ENCODE measurements at places on chromosomes 6 and 20.

- DNase-seq, result no peak
Observed at GRCh38 chr6:30931969-30932645, at the start of gene SFTA2. SFTA2 (minus strand) TSS chr6:30932170; CDS start chr6:30932096, 74 bp downstream.

DNA sequence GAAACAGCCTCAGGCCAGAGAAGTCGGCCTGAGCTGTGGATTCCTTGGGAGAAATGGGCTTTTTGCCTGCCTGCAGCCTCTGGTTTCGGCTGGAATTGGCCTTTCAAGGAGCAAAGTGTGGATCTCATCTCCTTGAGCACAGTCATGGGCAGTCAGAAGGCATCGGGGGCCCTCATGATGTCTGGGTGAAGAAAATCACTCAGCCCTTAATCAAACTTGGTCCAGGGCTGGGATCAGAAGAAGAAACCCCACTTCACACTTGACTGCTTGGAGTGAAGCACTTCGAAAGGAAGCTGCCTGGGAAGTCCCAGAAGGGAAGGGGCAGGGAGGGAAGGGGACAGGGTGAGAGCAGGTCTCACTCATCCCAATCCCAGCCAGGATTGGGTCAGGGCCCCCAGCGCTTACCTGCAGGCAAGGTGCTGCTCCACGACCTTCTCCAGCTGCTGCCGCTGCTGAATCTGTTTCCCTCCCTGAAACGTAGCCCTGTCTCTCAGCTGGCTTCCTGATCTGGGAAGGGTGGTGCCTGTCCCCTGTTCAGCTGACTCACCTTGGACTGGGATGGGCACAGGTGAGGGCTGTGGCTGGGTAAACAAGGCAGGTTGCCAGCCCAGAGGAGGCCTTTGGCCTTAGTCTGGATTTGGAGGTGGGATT is at the start of gene SDCBP2:
Gene SDCBP2, minus strand, starts transcription at position 460 of the 651 bp plus-strand sequence. CDS start 8,723 bp downstream, outside the sequence.
- DNase-seq, result no peak

GRCh38 chr6:73121421-73121993 is 103.8 kb downstream of the KHDC1L start:
- DNase-seq, result no peak

GRCh38 chr20:58479726-58480440 is 35.3 kb downstream of the APCDD1L start:
- DNase-seq, result no peak

GRCh38 chr6:113596387-113597230 is 260.5 kb upstream of the MARCKS start:
- peak; percentile 71 for DNase-seq

DNA sequence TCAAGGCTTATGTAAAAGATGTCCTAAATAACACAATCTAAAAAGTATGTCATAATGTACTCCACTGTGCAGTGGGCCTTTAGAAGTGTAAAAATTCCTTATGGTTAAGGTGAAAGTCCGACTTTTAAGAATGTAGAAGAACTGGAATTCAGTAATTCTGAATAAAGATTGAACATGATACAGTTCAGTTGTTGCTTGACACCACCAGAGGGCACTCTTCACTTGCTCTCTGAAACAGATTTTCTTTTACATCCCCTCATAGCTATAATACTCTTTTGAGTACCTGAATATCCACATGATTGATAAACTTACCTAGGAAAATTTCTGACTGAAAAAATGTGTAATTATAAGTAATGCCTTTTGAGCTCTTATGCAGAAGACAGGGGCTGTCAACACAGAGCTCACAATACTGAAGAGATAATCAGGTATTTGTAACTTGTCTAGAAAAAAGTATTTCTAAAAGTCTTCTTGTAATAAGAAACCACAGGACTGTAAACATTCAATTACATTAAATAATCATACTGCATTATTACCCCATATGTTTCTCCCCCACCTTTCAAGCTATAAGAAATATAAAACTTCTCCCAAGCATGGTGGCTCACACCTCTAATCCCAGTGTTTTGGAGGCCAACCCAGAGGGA is 92.1 kb downstream of the POPDC3 start:
- DNase-seq, result peak; percentile 61

DNA sequence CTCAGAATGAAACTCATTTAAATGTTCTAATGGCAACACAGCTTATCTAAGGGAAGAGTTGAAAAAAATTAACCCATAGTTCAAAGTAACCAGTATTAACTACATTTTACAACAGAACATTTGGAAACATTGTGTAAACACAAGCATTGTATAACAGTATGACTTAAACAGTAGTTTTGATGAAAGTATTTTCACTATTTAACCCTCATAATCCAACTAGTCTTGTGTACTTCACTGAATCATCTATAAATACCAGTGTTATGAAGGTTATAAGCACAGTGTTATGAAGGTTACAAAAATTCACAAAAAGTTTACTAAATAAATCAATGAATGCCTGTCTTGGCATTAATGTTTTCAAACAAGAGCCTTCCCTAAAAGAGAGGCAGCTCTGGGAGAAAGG is 66.5 kb downstream of the REV3L start:
- no peak for DNase-seq

GRCh38 chr6:37565267-37566110 is 65.8 kb upstream of the CCDC167 start:
- DNase-seq, result peak; percentile 63

DNA sequence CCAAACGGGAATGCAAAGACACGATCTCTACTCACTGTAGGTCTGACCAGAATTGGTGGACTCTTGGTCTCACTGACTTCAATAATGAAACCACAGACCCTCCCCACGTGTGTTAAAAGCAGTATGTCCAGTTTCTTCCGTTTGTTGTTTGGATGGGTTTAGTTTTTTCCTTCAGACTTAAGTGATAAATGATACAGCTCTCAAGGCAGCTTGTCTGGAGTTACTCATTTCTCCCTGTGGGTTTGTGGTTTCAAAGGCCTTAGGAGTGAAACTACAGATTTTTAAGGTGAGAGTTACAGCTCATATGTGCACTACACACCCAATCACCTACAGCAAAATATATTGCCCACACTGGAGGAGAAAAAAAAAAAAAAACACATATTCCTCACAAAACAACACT is 86.7 kb upstream of the STMND1 start:
- DNase-seq, result no peak

GRCh38 chr6:103893141-103893581 is 966.6 kb downstream of the HACE1 start:
- DNase-seq, result no peak

DNA sequence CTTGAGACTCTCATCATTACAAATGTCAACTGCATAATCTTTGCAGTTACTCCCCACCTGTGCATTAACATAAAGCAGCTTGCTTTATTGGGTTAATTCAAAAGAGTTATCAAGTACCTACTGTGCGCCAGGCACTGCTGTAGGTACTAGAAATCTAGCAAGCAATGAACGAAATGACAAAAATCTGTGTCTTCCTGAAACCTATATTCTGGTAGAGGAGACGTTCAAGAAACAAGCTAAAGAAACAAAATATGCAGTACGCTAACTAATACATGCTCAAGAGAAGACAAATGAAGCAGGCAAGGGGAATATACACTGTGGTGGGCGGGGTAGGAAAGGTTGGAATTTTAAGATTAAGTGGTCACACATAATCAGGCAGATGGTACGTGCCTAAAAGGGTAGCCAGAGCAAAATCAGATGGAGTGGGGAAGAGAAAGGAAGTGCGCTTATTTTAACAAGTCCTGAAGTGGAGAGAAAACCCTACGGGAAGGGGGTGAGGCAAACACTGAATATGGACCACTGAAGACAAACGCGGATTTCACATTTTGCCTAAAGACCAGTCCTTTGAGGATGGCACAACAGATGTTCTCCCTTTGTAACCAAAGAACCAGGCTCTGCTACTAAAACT is 1.2 kb downstream of the ELOVL2 start:
- DNase-seq, result no peak

- DNase-seq, result no peak
Observed at GRCh38 chr6:36197739-36198221, 1.2 kb downstream of the BRPF3 start.

- DNase-seq, result no peak
Observed at GRCh38 chr20:21325296-21325695, 22.2 kb downstream of the XRN2 start.

DNA sequence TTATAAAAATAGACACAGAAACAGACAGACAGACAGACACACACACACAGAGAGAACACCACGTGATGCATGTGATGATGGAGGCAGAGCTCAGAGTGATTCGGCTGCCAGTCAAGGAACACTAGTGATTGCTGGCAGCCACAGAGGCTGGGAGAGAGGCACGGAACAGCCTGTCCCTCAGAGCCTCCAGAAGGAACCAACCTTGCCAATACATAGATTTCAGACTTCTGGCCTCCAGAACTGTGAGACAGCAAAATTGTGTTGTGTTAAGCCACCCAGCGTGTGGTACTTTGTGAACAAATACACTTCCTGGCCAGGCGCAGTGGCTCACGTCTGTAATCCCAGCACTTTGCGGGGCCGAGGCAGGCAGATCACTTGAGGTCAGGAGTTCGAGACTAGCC is 9.5 kb upstream of the PARD6B start:
- DNase-seq, result no peak

GRCh38 chr20:17556837-17557674 is 12.8 kb upstream of the DSTN start:
- no peak for DNase-seq

- DNase-seq, result no peak
Observed at GRCh38 chr6:142313284-142313683, 11.5 kb downstream of the ADGRG6 start.

GRCh38 chr6:147651249-147652063 is 143.0 kb downstream of the SAMD5 start:
- no peak for DNase-seq

DNA sequence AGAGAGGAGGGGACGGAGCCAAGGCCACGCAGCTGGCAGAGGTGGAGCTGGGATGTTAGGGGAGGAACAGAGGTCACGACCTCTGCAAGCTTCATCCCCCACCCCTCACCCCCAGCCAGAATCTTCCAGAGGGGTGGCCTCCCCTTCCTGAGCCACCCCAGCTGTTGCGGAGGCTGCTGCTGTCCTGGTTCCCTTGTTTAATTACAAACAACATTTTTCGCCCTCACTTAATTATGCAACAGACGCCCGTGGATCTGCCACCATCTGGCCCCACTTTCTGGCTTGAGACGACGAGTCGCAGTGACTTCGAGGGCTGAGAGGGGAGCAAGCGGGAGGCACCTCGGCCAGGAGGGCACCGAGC is 153.7 kb upstream of the PTPN1 start:
- DNase-seq, result no peak

DNA sequence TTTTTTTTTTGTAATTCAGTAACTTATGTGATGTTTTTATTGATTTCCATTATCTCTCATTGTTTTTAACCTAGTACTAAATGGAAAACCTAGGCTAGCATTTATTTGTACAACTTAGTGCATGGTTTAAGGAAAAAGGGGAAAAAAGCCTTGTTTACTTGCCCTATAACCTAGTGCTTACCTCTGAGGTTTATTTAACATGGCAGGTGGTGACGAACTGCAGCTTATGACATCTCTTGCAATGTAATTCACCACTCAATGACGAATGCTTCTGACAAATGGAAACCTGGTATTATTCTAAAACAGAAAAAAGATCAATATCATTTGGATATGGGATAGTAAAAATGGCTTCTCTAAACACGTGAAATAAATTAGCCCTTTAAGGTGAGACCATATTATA is 618.6 kb upstream of the FLRT3 start:
- DNase-seq, result peak; percentile 4

GRCh38 chr20:20207291-20207690 is 155.0 kb downstream of the CFAP61 start:
- peak; percentile 24 for DNase-seq

GRCh38 chr6:125918681-125919566 is 37.6 kb upstream of the HINT3 start:
- no peak for DNase-seq

GRCh38 chr6:130215526-130215925 is 7.2 kb downstream of the SAMD3 start:
- DNase-seq, result no peak

GRCh38 chr6:111573892-111574797 is 31.5 kb downstream of the TRAF3IP2 start:
- DNase-seq, result no peak

- DNase-seq, result no peak
Observed at GRCh38 chr6:14644381-14644780, 526.8 kb downstream of the CD83 start.

DNA sequence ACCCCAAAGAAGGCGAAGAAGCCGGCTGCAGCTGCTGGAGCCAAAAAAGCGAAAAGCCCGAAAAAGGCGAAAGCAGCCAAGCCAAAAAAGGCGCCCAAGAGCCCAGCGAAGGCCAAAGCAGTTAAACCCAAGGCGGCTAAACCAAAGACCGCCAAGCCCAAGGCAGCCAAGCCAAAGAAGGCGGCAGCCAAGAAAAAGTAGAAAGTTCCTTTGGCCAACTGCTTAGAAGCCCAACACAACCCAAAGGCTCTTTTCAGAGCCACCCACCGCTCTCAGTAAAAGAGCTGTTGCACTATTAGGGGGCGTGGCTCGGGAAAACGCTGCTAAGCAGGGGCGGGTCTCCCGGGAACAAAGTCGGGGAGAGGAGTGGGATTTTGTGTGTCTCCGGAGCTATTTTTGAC is 69.6 kb downstream of the HFE start:
- no peak for DNase-seq

DNA sequence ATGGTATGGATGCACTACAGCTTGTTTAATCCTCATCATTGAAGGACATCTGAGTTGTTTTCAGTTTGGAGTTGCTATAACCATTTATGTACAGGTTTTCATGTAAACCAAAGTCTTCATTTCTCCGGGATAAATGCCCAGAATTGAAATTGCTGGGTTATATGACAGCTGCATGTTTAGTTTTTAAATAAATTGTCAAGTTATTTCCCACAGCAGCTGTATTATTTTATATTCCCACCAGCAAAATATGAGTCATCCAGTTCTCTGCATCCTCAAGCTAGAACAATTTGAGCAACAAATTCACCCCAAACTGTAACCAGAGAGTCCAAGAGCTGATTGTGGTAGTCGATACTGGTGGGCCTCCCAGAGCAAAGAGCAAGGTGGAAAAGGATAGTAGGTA is 161.0 kb upstream of the PRND start:
- DNase-seq, result no peak

- no peak for DNase-seq
Observed at GRCh38 chr6:75524322-75524972, 30.8 kb upstream of the FILIP1 start.

- no peak for DNase-seq
Observed at GRCh38 chr6:154931711-154932424, 63.2 kb upstream of the TIAM2 start.

DNA sequence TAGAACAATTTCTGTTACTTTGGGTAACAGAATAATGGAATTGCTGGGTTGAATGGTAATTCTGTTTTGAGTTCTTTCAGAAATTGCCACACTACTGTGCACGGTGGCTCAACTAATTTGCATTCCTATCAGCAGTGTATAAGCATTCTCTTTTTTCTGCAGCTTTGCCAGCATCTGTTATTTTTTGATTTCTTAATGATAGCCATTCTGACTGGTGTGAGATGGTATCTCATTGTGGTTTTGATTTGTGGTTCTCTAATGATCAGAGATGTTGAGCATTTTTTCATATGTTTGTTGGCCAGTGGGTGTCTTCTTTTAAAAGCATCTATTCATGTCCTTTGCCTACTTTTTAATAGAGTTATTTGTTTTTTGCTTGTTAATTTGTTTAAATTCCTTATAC is 846.8 kb downstream of the KIF16B start:
- DNase-seq, result no peak

- no peak for DNase-seq
Observed at GRCh38 chr6:156889469-156889868, 112.3 kb downstream of the ARID1B start.

All from NCI-H1436 (cell line).